MG63 (cell line): ENCODE measurements at places on chromosomes 11 and 22.

GRCh38 chr11:92473736-92474135, 249.1 kb downstream of the FAT3 start:
- DNase-seq: peak; percentile 48

DNA sequence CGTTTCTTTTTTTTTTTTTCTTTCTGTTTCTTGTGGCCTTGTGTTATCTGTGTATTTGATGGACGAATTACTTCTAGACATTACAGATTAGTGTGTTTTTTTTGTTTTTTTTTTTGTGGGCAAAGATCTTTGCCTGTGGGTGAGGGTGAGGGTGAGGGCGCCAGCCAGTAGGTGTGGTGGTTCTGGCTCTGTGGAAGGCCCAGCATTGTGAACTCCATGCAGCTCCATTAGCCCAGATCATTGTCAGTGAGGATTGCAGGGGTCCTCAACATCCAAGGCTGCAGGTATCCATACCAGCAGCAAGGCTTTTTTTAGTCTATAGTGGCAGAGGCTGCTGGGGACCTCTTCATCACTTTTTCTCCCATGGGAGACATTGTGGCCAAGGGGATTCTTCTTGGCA, 13.7 kb downstream of the BIRC2 start:
- DNase-seq: no peak

- DNase-seq: no peak
Measured at GRCh38 chr11:64250415-64251015, 815 bp upstream of the PLCB3 start.

GRCh38 chr11:14969901-14970323, 2.2 kb downstream of the CALCA start:
- DNase-seq: peak; percentile 13

DNA sequence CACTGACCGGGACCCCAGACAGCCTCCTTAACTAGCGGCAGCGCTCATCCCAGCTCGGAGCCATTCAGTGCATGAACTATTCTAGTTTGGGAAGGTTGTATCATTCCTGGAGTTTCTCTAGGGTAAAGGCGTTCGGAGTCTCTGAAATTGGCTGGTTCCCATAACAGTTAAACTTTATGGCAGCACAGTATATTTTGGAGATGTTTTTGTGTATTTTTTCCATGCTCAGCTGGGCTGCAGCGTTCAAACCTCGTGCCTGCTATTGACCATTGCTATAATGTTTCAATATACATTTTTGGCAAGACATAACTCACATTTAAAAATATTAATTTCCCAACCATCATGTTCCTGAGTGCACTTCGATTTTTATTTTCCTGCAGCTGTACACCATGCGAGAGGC, 169.7 kb downstream of the ST3GAL4 start:
- no peak for DNase-seq

- no peak for DNase-seq
Measured at GRCh38 chr22:44146088-44146861, 34.5 kb upstream of the PARVG start.

GRCh38 chr11:65918211-65919140, at the start of gene C11orf68:
TSS of gene C11orf68 (minus strand) at chr11:65919062. CDS start at chr11:65919031, 31 bp downstream.
- no peak for DNase-seq

DNA sequence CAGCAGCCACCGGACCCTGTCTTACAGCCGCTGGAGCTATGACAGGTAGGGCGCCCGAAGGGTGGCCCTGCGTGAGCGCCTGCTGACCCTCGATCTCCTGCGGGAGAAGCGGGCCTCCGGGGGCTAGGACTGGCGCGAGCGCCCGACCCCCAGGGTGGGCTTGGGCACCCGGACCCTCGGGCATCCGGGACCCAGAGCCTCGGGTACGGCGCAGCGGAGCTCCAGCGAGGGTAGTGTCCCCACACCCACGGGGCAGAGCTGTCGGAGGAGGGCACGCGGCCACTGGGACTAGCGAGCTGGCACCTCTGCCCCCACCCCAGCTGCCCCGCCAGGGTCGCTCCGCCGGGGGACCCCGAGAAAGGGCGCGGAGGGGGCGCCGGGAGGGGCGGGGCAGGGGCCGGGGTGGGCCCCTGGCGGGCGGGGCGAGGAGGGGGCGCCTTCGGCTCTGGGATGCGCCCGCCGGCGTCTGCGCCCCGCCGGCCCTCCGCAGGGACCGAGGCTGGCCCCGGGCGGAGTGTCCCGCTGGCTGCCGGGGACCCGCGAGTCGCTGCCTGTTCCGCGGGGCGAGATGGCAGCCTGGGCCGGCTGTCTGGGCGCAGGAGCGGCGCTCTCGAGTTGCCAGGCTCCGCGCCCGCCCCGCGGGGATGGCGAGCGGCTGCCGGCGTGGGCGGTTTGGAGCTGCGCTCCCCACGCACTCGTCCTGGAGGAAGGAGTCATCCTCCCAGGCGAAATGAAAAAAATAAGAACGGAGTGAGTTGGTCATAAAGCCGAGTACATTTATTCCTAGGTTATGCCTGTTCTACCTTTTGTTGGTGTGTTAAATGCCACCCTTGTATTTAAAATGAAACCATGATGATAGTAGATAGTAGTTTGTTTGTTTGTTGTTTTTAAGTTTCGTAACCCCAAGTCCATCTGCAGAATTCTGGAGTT, 32.4 kb downstream of the EIF3F start:
- peak; percentile 36 for DNase-seq

DNA sequence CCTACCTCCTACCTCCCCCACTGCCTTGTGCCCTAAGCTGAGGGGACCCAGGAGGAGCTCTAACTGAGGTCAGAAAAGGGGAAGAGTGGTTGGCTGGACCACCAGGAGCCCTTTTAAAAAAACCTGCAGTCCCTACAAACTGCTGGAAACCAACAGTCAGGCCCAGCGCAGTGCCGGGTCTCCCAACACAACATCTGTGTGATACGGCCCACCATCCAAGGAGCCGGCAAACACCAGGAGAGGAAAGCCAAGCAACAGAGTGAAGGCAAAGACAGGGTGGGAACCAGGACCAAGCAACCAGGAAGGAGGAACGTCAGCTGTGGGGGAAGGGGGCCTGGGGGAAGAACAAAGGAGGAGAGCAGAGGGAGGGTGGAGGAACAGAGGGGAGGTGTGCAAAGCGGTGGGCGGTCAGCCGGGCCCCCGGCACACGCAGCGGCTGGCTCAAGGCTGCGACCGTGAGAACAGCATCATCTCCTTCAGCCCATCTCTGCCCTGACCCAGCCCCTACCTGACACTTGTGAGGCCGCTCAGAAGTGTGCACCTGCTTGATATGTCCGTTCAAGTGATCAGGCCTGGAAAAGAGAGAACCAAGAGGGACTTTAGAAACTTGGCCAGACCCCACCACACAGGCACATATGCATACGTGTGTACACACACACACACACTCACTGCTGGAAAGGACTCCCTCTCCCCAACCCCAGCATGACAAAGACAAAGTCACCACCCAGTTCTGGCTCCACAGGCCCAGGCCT, 3.6 kb downstream of the PATZ1 start:
- DNase-seq: no peak

DNA sequence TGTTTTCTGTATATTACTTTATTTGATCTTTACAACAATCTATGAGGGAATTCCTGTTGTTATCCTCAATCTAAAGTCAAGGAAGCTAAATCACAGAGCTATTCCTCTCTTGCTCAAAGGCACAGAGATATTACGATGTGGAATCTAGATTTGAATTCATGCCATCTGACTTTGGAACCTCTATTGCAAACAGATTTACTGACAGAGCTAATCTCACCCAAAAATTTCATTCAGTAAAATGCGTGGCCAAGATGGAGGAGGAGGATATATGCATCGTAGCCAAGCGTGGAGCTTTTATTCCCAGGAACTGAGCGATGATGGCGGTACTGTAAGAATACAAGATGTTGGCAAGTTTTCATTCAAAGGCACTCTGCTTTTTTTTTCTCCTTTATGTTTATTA, 791.8 kb downstream of the CNTN5 start:
- no peak for DNase-seq

GRCh38 chr22:32926600-32926999, 125.1 kb downstream of the TIMP3 start:
- no peak for DNase-seq

DNA sequence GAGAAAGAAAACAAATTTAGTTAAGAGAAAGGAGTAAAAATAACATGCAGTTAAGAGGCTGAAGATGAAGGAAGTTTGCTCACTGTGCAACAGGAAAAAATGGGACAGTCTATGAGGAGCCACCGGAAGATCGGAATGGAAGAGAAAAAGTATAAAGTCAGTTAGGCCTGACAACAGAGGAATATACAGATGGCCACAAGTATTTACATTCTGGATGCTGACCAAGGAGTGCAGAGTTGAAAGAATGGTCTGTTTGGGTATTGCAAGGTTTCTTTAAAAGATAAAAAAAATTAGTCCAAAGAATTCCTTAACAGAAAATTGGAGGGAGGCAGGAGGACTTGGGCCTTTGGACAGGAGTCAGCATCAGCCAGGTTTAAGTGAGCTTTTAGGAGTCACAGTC, 37.5 kb downstream of the RBFOX2 start:
- DNase-seq: no peak

DNA sequence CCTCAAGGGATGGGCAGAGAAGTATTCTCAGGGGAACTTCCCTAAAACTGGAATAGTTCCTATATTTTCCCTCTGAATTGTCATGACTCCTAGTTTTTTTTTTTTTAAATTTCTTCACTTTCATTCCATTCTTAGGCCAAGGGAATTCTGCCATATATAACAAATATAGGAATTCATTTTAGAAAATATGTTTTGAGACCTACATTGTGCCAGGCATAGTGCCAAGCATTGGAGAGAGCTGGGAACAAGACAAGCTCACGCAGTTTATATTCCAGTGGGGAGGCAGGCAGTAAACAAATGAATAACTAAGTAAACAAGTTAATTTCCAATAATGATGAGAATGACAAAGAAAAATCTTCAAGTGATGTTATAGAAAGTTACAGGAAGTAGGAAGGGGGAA, 2.6 kb upstream of the NPTXR start:
- no peak for DNase-seq

DNA sequence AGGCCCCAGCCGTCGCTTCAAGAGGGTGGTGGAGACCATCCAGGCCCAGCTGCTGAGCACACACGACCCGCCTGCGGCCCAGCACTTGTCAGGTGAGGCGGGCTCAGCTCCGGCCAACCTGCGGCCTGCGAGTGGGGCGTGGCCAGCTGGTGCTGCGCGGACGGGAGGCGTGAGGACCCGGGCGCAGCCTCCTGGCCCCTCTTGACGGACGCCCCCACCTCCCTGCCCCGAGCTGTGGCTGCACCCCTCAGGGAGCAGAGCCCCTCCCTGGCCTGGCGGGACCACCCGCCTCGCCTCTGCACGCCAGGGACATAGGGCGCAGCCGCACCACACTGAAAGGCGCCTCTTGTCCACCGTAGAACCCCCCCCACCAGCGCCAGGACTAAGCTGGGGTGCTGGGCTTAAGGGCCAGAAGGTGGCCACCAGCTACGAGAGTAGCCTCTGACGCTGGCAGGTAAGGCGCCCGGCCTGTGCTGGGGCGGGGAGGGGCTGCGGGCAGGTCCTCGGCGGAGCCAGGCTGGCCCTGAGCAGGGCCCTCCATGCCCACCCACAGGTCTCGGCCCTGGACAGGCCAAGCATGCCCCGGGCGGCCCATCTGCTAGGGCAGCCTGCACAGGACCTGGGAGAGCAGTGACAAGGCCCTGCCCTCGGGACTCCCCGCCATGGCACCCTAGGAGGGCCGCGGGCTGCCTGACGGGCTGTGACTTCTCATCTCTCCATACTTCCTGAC, 29.8 kb downstream of the MOB2 start:
- no peak for DNase-seq

DNA sequence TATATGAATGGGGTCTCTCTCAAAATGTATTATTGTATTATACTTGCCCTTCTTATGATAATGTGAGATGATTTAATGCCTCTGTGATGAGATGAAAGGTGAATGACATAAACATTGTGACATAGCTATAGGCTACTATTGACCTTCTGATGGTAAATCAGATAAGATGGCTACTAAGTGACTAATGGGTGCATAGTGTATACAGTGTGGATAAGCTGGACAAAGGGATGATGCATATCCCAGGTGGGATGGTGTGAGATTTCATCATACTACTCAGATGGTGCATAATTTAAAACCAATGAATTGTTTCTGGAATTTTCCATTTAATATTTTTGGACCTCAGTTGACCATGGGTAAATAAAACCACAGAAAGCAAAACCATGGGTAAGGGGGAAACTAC, 243.5 kb downstream of the SBF2 start:
- DNase-seq: no peak

DNA sequence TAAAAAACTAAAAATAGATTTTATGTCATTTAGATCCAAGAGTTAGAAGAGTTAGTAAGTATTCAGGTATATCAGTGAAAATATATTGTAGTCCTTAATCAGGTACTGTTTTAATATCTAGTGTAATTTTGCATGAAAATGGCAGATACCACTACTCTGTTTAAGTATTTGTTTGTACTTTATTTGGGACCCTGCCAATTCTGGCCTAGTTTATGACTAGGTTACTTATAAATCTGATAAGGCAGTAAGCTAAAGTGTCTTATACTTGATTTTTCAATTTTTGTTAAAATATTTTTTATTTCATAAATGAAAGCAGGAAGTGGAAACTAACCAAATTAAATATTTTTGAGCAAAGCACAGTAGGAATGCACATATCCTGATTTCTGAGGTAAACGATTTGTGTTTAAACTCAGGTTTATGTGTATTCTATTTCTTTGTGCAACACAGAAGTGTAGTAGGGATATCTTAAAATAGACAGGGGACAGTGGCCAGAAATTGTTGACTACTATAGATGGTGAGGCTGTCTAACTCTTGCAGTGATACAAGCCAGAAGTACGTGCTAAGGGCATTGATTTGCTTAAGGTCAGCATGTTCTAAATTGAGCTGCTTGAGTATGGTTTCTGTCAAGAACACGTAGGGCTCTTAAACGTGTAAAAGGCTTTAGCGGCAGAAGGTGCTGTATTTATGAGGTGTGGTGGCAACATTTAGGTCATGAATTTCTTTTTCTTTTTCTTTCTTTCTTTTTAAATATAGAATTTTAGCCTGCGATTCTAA, 34.0 kb downstream of the HIPK3 start:
- no peak for DNase-seq

DNA sequence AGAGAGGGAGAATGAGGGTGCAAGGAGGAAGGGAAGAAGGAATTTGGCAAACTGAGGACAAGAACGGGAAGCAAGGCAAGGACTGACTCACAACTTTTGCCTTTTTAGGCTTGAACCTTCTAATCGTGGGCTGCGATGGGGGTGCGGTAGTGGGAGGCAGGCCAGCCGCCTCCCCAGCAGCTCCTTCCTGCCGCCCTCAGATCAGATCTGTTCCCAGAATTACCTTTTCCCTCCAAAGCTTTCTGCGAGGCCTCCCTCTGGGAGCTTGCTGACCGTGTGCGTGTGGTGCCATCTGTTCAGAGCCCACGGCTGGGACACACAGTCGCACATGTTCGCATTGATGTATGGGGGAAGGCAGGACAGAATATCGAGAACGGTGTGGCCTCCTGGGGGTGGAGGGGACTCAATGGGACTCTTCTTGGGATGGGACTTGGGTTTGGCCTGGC, 86.9 kb upstream of the PARVA start:
- no peak for DNase-seq

GRCh38 chr11:65152122-65152521, 17.8 kb upstream of the SYVN1 start:
- DNase-seq: no peak

GRCh38 chr11:62573006-62573591, 592 bp downstream of the EEF1G start:
- no peak for DNase-seq
